ENCODE measurements at places on chromosomes 7 and 10.

- DNase-seq, result no peak
Measured at GRCh38 chr7:106064771-106065574, 47.1 kb downstream of the SYPL1 start.

GRCh38 chr10:6239213-6239991 is 36.7 kb downstream of the PFKFB3 start:
- no peak for DNase-seq

DNA sequence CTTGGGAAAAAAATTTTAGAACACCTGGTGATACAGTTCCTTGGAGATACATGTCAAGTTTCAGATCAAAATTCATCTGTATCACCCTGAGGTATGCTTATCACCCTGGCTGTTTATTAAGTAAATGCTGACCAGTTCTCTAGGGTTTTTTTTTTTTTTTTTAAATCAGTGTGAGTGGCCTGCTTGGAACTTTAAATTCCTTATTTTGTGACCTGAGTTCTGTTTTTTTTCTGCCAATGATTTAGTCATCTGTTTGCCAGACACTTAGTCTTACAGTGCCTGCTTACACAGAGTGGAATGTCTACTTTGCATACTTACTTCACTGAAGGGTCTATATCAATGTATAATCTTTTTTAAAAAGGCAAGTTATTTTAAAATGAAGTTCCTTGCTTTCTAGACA is 1.8 kb downstream of the TSPAN13 start:
- DNase-seq, result no peak

GRCh38 chr10:111222961-111223360 is 146.1 kb downstream of the ADRA2A start:
- no peak for DNase-seq

GRCh38 chr10:62305813-62306212 is 37.2 kb upstream of the RTKN2 start:
- DNase-seq, result no peak

DNA sequence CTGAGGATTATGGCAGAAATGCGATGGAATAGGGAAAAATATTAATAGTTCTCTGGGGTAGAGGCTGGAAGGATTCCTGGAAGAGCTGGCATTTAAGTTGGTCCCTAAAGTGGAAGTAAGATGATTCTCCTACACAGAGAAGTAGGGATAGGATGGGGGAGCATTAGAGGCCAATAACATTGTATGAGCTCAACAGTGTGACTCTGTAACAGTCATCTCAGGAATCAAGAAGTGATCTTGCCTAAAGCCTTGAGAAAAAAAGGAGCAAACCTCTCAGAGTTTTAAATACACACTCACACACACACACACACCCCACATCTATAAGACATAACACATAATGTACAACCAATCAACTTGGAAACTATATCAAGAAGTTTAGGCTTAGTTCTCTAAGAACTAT is 117.7 kb upstream of the CDK1 start:
- no peak for DNase-seq

DNA sequence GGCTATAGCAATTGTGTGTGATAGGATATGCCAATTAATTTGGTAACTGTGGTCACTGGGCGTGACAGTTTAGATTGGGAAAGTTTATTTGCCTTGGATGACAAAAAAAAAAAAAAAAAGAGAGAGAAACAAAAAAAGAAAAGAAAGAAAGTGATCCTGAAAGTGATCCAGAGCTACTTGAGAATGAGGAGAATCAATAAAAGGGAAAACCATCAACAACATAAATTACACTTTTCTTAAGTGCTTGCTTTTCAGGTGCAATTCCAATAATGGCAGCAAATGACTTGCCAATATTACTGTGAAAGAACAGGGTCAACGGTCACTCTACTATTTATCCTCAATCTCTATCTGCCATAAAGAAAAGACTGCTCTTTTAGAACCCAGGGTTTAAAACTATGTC is 191.8 kb upstream of the SEMA3C start:
- no peak for DNase-seq

GRCh38 chr10:3526727-3527501 is 258.1 kb downstream of the KLF6 start:
- DNase-seq, result no peak

DNA sequence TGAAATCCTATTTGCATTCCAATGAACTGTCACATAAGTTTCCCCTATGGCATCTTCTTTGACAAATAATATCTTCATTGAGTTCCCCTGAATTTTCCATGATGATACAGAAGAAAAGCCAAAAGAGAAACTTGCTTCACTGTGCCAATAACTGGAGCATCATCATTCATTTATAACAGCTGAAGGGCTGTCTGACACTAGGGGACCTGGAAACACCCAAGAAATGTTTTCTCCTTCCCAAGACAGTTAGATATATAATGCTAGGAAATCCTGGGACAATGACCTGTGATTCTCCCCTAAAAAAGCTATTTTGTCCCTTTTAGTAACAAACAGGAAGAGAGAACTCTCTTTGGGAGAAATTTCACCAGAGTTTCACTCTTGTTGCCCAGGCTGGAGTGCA is 133.6 kb downstream of the SEMA3C start:
- no peak for DNase-seq
